ENCODE measurements at places on chromosomes 3 and 15.

- DNase-seq, result no peak
Measured at GRCh38 chr3:27584874-27585273, 100.7 kb upstream of the SLC4A7 start.

GRCh38 chr3:109234300-109234699 lies 82.0 kb downstream of the DPPA2 start:
- DNase-seq, result no peak

- no peak for DNase-seq
Measured at GRCh38 chr15:67228286-67228685, 26.2 kb downstream of the AAGAB start.

DNA sequence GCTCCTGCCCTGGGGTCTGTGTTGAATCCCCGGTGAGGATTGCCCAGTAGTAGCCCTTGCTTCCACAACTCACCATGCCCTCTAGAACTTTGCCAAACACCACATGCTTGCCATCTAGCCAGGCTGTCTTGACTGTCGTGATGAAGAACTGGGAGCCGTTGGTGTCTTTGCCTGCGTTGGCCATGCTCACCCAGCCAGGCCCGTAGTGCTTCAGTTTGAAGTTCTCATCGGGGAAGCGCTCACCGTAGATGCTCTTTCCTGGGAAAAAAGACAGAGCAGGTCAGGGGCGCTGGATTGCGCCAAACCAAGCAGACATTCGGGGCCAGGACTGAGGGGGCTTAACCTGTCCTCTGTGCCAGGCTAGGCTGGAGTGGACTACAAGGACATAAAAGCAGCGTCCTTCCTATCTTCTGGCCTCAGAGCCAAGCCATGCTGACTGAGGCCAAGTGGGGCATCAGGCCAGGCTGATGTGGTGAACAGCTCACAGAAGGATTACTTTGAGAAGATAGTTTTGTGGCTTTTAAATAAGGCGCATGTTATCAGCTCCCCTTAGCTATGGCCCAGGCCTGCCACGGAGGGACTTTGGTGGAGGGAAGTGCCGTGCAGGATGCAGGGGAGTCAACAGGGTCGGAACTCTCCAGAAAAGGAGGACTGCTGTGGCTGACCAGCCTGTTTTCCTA lies 5.3 kb downstream of the SNX22 start:
- DNase-seq, result no peak

- DNase-seq, result no peak
Measured at GRCh38 chr3:30188713-30189112, 417.7 kb upstream of the TGFBR2 start.

DNA sequence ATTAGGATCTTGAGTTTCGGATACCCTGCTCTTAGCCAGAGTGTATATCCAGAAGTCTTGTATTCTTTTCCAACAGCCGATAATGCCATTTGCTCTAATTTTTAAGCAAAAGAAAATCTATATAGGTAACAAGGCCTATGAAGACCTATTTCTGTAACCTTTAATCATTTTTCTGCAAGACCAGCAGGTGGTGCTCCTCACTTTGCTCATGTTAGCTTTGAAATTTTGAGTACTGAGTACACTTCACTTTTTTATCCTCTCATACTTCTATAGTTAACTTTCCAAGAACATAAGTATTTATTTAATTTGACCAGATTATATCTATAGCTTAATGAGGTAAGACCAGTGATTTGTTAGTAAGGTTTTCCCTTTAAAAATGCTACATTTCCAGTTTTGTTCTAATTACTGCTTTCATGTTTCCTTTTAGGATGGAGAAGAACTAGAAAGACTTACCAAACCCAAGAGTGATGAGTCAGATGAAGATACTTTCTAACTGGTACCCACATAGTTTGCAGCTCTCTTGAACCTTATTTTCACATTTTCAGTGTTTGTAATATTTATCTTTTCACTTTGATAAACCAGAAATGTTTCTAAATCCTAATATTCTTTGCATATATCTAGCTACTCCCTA lies 20.5 kb downstream of the SLC35A5 start:
- peak; percentile 50 for DNase-seq

- DNase-seq, result no peak
Measured at GRCh38 chr3:169034401-169034800, 629.1 kb downstream of the MECOM start.

DNA sequence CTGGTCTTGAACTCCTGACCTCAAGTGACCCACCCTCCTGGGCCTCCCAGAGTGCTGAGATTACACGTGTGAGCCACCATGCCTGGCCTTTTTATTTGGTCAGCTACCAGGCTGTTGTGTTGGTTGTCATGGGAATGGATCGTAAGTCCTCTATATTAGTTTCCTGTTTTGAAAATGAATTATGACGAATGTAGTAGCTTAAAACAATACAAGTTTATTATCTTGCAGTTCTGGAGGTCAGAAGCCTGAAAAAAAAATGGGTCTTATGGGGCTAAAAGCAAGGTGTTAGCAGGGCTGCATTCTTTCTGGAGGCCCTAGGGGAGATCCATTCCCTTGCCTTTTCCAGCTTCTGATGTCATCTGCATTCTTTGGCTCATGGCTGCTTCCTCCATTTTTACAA lies 25.1 kb upstream of the HERC1 start:
- peak; percentile 7 for DNase-seq
